Fibroblast of upper back skin (primary cell): ENCODE measurements at places on chromosomes 13 and 19.

DNA sequence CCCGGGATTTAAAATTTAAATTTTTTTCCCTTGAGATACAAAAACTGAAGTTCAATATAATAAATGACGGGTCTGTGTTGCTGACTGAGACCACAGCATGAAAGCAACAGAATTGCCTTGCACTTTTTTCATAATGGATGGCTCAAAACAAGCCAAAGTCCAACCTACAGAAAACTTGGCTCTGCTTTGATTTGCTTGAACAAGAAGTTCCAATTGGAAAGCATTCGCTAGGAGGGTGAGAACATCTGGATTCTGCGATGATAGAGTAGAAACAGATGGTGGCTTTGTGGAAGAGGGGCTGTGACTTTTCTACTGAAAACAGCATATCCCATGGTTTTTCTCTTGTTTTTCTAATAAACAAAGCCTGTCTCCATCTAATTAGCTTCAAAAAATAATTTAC is 46.4 kb downstream of the THSD1 start:
- DNase-seq = peak; percentile 76

DNA sequence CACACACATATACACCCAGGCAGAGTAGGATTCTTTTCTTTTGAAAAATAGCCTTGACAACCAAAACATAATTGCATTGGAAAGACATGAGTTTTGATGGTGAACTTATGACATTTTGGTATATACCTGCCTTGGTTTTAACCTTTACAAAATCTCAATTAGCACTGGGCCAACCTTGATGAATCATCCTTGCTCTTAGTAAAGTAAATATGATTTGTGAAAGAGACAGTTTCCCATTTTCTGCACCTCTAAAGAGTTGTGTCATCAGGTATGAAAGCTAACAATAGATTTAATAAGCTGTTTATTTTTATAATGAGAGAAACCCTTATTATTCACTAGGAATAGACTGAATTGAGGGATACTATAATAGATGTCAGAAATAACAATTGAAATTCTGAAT is 15.7 kb upstream of the ENOX1 start:
- DNase-seq = no peak

DNA sequence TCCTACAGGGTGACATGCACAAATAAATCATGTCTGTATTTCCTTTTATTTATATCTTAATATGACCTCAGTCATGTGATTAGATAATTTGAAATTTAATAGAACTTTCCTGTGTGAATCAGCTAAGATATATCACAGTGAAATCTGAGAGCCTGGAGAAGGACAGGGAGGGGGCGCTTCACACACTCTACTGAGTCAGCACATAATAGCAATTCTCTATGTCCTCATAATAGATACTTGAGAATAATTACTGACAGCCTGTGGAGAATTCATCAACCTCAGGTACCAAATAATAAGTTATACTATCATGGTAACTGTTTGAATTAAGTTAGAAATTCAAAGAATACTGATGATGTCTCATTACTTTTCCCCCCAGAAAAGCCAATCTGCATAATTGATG is 98.0 kb upstream of the SLC10A2 start:
- no peak for DNase-seq

- no peak for DNase-seq
Measured at GRCh38 chr13:48220592-48220980, 12.4 kb upstream of the ITM2B start.

DNA sequence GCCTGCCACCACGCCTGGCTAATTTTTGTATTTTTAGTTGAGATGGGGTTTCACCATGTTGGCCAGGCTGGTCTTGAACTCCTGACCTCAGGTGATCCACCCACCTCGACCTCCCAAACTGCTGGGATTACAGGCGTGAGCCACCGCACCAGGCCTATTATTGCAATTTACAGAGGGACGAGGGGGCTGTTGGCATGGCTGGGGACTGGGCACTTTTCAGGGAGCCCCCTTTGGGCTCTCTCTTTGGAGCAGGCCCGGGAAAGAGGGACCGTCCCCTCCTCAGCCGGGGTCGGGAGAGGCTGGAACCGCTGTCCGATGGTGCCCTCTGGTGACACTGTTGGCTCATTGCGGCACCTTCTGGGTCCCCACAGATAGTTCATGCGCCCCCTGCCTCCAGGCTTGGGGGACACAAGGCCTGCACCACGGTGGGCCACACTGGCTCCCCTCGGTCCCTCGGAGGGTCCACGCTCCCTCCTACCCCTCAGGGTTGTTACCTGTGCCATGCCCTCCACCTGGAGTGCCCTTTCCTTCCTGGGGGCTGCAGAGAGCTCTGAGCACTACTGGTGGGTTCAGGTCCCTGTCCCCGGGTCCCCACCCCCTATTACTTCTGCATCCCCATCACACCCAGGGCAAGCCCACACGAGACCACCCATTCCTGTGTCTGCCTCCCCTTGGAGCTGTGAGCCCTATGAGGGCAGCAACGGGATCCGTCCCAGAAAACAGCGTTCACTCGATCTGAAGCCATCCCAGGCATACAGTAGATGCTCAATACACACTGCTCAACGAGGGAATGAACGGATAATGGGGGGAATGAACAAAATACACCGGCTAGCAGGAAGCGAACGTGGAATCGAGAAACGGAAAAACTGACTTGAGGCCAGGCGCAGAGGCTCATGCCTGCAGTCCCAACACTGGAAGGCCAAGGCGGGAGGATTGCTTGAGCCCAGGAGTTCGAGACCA is 12.5 kb downstream of the FEM1A start:
- DNase-seq = peak; percentile 57

DNA sequence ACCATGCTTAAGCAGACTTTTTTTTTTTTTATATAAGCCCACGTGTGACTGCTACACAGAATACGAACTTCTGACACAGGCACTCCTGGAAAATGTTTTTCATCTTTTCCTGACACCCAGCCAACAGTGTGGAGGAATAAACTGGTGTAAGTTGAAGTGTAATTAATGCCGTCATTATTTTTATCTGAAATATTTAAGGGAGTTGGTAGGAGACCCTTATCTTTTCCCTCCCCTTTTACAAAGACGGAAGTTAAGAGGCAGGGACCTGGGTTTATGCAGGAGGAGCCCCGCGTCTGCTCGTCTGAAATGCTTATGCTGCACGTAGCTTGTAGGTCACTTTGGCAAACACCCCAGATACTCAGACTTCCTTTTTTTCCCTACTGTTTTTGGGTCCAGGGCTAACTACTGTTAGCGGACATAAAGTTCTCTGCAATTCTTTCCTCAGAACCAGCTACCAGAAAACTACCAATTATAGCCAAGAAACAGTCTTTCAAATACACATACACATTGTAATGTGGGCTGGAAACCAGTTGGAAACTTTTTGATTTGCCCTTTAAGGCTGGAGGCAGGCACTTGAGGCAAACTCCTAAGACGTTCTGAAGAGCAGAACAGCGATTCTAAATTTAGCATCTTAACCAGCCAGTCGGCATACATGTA is 50.8 kb downstream of the EFNB2 start:
- no peak for DNase-seq

- peak; percentile 59 for DNase-seq
Measured at GRCh38 chr13:30026093-30026492, 175.7 kb upstream of the UBL3 start.

DNA sequence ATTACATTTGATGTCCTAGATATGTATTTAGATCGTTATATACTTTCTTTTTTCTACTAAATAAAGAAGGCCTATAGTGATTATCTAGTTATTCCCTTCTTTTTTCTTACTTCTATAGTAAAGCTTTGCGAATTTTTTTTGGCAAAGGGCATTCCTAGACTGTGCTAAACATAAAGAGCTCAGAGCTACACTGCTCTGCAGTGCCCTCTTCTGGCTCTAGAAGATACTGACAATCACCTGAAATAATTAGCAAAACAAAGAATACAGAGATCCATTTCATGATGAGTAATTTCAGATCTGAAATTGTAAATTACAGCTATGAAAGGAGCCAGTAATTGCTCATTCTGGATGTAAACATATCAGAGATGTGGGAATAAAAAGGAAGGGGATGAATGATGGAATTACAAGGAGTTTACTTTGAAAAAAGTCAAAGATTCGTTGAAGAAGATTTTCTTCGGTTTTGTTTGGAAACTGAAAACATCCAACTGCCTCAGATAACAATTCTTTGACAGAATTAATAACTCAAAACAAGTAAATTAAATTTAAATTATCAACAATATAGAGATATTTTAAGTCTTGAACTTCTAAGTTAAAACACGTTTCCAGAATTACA is 288.5 kb downstream of the NALCN start:
- peak; percentile 53 for DNase-seq

DNA sequence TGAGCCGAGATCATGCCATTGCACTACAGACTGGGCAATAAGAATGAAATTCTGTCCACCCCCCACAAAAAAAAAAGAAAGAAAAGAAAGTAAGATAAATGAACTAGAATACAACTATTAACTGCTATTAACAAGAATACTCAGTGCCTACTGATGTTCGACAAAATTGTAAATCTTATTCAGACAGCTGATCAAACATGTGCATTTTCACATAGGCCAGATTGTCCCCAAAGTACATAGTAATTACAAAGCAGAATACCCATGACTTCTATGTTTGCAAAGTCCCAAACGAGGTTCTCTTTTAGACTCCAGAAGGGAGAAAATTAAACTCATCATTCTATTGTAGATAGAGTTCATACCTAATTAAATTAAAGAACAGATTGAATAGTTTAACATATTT is 113.4 kb downstream of the UFM1 start:
- no peak for DNase-seq

GRCh38 chr13:95505986-95506385 is 46.5 kb upstream of the CLDN10 start:
- no peak for DNase-seq

GRCh38 chr13:30191491-30192100 is 115.8 kb downstream of the KATNAL1 start:
- no peak for DNase-seq

DNA sequence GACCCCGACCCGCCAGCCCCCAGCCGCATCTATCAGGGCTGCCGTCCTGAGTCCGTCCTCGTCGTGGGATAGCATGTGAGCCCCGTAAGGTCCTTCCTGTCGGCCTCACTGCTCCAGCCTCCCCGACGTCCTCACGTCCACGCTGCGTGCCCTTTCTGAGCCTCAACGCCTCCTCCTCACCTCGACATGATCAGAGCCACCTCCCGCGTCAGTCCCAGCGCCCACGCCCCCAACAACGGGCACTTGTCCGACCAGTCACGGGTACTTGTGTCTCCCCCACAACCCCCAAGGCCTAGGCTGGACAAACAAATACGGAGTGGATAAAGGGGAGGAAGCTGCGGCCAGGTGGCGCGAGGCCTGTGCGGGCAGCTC is 665 bp downstream of the ZNF497 start:
- peak; percentile 43 for DNase-seq

GRCh38 chr13:103487841-103488240 is 421.6 kb upstream of the SLC10A2 start:
- peak; percentile 6 for DNase-seq

- no peak for DNase-seq
Measured at GRCh38 chr13:46698014-46698413, 98.9 kb downstream of the ESD start.

DNA sequence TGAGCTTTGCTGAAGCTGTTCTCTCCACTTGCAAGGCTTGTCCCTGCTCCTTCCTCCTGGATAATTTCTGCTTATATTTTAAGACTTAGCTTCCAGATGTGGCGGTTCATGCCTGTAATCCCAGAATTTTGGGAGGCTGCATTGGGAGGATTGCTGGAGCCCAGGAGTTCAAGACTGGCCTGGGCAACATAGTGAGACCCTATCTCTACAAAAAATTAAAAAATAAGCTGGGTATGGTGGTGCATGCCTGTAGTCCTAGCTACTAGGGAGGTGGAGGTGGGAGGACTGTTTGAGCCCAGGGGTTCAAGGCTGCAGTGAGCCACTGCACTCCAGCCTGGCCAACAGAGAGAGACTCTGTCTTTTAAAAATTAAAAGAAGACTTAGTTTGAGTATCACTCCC is 31.6 kb downstream of the CEBPA start:
- DNase-seq = no peak

- no peak for DNase-seq
Measured at GRCh38 chr13:107845911-107846310, 369.4 kb downstream of the LIG4 start.

DNA sequence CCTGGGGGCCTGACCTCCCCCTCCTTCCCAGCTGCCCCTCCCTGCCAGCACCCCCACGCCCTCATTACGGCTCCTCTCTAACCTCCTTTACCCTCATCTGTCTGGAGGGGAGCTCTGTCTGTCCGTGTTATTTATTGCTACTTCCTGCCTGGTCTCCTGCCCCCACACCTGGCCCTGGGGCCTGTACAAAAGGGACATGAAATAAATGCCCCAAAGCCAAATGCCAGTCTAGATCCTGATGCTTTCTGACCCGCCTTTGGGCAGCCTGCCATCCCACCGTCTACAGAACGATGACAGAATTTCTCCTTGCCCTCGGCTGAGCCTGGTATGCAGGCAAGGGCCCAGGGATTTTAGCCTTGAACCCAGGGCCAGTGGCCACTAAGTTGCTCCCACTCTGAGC is 15.4 kb upstream of the CD22 start:
- no peak for DNase-seq
